ENCODE measurements at places on chromosomes 5 and 9.

GRCh38 chr5:8949908-8950307 is 596.0 kb downstream of the SEMA5A start:
- DNase-seq, result no peak

DNA sequence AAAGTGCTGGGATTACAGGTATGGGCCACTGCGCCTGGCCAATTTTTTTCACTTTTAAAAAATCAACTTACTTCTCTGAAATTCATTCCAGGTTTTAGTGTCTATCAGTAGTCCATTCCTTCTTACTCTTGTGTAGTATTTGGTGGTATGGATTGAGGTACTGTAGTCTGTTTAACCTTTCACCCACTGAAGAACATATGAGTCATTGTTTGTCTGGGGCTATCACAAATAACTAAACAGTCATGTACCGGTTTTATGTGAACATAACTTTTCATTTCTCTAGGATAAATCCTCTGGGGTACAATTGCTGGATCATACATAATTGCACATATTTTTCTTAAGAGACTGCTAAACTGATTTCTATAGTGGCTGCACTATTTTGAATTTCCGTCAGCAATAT is 1188.0 kb upstream of the CDH9 start:
- no peak for DNase-seq

GRCh38 chr9:97628668-97629067 is 4.5 kb downstream of the TSTD2 start:
- no peak for DNase-seq

DNA sequence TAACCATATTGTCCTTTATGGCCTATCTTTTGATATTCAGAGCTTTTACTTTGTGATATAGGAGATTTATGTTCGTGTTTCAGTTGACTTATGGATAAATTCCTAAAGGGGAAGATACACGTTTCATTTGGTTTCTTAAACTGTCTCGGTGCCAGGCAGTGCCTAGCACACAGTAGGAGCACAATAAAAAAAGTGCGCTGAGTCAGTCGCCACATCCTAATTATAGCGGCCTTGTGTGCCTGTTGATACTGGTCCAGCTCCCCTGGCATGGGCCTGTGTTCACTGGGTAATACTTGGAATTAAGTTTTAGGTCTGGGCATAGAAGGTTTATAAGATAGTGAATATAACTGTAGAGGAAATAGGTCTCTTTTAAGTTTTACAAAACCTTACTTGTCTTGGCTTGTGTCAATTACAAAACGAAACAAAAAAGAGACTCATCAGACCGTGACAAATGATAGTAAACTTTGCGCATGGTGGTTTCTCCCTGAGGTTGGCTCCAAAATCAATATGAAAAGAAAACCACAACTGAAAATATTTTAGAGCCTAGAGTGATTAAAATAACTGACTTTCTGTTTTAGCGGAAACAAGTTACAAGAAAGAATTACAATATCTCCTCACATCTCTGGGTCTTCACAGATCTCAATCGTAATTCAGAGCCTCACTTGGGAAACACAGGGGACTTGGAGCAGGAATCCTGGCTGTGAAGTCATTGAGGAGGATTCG is 84.8 kb downstream of the MVB12B start:
- DNase-seq, result no peak

DNA sequence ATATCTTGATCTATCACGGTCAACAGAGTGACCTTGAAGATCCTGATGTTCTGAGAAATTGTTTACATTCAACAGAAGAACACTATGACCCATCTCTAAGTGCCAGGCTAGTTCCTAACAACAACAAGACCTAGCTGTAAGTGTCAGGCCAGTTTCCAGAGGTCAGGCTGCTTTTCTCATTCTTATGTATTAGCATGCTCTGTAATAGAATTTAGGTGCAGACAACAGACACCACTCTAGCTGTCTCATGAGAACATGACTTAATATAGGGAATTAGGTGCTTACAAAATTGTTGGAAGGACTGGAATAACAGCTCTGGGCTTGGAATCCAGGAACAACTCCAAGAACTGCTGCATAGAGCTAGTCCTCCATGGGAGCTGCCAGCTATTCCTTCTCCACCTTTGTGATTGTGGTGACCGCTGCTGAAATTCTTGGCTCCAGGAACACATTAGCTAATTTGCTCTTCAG is 138.7 kb downstream of the SNX18 start:
- no peak for DNase-seq

DNA sequence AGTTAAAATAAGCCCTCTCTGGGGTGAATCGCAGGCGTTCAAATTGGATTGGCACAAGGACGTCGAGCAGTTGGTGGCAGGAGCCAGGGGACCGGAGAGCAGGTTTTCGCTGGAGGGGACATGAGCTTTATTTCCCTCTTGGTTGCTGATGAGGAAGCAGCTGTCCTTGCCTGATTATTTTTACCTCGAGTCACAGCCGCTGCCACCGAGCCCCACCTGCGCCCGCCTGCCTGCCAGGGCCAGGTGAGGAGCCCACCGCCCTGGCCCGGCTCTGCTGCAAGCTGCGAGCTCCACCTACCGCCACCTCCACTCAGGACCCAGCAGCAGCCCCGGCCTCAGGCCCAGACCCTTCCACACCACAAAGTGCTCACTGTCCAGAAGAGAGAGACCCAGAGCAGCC is 9.0 kb upstream of the ADGRD2 start:
- DNase-seq, result no peak

- DNase-seq, result no peak
These were observed 28.8 kb downstream of the FBXO10 start for GRCh38 chr9:37547328-37547878.

DNA sequence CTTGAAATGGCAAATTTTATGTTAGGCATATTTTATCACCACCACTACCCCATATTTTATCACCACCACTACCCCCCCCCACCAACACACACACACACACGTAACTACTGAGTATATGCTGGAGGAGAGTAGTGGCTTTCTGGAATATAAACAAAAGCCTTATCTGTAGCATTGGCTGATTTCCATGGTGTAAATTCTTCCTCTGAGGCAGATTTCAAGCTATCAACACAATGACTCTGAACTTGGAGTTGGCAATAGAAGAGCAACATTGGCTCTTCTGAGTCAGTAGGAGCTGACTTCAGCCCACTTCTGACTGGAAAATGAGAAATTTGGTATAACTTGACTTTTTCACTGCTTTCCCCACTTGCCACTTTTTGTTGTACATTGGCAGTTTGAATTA is 143.0 kb downstream of the CAVIN4 start:
- no peak for DNase-seq

- no peak for DNase-seq
These were observed 15.7 kb downstream of the PAM start for GRCh38 chr5:102770803-102771202.

- DNase-seq, result no peak
These were observed 243.6 kb upstream of the PANK3 start for GRCh38 chr5:168822745-168823281.

- no peak for DNase-seq
These were observed 53.2 kb upstream of the TMEM171 start for GRCh38 chr5:73067213-73067612.

DNA sequence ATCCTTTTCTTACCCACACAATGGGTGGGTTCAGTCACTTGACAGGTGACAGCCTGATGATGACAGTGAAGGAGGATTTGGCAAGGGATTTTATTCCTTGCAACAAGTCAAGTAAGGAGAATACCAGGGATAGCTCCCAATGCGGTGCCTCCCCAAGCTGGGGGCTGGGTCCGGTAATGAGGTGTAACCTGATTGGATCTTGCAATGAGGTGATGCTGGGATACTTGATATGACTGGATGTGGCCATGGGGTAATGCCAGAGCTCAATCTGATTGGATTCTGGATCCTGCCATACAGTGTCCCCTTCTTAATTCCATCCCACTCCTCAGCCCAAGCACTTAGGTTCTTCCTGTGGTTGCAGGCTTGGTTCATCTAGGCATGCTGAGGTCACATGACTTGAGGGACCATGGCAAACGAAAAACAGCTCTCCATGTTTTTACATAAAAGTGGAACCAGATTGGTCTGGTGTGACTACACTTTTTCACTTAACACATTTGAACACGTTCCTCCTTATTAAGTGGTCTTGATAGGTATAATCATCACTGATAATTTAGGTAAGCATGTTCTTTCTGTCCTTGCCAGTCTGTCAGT is 181.1 kb downstream of the PDZD2 start:
- DNase-seq, result no peak

- DNase-seq, result no peak
These were observed 48.4 kb downstream of the ADAMTS16 start for GRCh38 chr5:5188376-5189050.

DNA sequence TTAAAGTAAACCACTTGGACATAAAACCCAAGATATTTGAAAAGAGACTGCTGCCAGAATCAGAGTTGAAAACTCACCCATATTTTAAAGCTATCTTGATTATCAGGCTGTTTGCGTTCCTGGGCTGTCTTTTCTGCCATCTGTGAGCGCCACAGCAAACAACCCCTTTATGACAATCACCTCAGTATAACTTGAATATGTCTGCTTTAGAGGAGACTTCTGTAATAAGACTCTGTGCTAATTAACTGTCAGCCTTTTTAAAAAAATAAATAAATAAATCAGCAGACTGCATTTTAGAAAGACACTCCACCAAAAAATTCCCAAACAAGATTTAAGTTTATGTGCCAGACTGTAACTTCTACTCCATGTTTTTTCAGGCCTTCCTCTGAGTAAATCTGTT is 375.7 kb upstream of the CCNH start:
- no peak for DNase-seq

GRCh38 chr5:94396687-94397086 is 221.7 kb downstream of the KIAA0825 start:
- no peak for DNase-seq

Data from CD4-positive, alpha-beta T cell treated with Interleukin-15 for 1 hour (primary cell).